ENCODE measurements at places on chromosomes 5 and 9. TPM values are rescaled to one million over a fixed set of nuclear protein-coding genes. Genes with fewer than 3 reads are reported as not detected.

The FYB1 gene
- 428 TPM for total RNA-seq

The IFNA21 gene
- total RNA-seq: not detected

The ECPAS gene
- total RNA-seq: 59.4 TPM

- DNase-seq: no peak
These were observed 52.6 kb downstream of the HINT1 start for GRCh38 chr5:131112424-131112823.

- DNase-seq: no peak
These were observed 668 bp downstream of the RANBP3L start for GRCh38 chr5:36300927-36301540.

- DNase-seq: no peak
These were observed 101.7 kb downstream of the APTX start for GRCh38 chr9:32899761-32900160.

DNA sequence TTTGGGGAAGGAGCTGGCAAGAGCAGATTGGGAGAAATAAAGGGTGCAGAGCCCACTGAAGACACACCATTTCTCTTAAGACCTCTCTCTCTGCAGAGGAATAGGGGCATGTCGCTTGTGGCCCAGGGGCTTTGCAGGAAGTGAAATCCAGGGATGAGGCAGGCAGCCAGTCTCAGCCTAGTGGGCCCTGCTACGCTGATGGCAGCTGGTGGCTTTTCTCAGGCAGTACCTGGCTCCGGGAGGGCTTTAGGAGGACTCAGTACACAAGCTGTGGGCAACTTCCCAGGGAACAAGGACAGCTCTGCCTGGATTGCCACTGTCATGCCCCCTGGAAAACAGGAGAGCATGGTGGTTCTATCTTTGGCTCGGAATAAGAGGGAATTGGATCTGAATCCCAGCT is 76.2 kb upstream of the NEURL1B start:
- DNase-seq: no peak

DNA sequence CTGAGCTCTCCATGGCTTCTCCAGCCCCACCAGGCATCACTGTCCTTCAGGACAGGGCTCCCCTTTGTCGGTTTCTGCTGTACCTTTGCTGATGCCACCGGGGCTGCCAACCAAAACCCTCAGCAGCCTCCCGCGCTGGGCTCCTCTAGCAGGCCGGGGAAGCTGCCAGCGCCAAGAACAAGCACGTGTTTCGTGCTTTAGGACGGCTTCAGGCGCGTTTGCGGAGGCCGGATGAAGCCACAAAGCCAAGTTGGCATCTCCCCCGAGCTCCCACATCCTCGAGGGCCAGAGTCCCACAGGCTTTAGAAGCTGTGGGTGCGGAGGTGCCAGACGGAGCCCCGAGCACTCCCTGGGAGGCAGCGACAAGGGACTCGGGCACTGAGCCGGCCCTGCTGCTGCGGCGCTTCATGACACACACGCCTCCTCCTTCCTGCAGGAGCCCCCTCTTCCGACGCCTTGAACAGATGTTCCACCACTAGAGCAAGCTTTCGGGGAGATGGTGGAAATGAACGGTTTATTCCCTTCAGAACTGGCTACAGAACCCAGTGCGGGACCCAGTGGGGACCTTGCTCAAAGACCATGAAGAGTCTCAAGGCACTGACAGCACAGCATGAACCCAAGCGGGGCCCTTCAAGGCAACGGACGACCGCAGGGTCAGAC is 36.7 kb downstream of the SARDH start:
- DNase-seq: no peak

DNA sequence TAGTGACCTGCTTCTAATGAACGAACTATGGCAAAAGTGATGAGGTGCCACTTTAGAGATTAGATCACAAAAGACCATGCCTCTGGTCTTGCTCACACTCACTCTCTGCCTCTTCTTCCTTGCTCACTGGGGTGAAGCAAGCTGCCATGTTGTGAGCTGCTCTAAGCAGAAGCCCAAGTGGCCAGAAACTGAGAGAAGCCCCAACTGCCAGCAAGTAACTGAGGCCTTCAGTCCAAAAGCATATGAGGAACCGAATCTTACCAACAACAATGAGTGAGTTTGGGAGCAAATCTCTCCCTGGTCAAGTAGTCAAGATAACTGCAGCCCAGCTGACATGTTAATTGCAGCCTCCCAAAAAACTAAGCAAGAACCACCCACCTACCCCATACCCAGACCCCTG is 126.0 kb upstream of the ACO1 start:
- DNase-seq: no peak

GRCh38 chr9:72661401-72662135 is 140.2 kb downstream of the TMC1 start:
- DNase-seq: no peak

GRCh38 chr5:159819591-159820411 is 96.5 kb upstream of the ADRA1B start:
- DNase-seq: no peak

DNA sequence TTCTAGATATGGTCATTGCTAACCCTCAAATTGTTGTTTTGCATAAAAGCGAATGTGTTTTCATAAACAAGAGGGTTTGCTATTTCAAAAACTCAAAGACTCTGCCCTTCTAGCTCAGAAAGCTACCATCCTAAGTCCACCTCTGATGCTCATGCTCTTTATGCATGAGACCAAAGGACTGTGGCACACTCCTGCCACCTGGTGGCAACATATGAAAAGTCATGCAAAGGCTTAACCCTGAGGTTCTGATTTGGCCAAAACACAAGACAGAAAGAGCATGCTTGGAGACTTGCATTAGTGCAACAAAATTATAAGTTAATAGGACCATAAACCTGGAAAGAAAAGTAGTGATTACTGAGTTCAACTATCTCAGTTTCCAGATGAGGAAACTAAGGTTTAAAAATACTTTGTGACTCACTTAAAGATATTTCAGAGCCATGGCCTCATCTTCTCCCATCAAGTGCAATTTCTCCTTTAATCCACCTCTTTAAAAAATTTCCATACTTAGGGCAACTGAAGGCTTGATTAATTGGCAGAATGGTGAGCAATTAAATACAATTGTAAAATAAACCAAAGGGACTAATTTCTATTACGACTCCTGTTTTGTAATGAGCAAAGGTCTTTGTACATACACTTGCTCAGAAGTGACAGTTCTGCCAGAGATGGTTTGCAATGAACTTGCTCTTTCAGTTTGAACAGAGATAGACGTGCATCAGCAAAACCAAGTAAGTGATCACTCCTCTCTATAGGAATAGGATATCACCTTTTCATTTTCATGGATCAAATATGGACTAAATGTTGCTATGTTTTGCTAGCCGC is 110.7 kb upstream of the RAD23B start:
- peak; percentile 68 for DNase-seq

Data from T-cell (primary cell).